ENCODE measurements at places on chromosomes 5 and 9.
A peak's percentile ranks its signal among the peaks of the same experiment; 100 is the strongest.

GRCh38 chr9:69317081-69317480, 7.9 kb upstream of the ENTREP1 start:
- peak; percentile 9 for DNase-seq

DNA sequence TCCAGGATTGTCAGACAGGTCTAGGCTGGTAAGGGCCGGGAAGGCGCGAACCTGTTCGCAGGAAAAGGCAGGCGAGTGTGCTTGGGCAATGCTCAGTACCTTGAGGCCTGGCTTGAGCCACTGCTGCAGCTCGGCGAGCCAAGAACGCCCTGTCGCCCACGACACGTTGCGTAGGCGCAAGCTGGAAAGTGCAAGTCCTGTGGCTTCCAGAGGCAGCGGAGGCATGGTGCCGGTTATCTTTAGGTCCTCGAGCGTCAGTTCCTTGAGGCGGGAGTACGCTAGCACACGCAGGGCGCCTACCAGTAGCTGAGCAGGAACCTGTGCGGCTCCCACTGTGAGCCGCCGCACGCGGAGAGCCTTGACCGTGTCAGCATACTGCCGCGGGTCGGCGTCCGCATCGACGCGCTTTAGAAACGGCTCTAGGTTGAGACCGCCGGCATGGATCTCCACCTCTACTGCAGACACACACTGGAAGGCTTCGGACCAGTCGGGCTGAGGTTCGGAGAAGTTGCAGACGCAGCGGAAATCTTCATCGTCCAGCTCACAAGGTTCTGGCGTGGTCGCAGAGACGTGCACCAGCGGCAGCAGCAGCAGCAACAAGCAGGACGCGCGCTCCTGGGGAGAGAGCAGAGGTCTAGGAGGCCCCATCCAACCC, 482 bp downstream of the CD14 start:
- DNase-seq: no peak

DNA sequence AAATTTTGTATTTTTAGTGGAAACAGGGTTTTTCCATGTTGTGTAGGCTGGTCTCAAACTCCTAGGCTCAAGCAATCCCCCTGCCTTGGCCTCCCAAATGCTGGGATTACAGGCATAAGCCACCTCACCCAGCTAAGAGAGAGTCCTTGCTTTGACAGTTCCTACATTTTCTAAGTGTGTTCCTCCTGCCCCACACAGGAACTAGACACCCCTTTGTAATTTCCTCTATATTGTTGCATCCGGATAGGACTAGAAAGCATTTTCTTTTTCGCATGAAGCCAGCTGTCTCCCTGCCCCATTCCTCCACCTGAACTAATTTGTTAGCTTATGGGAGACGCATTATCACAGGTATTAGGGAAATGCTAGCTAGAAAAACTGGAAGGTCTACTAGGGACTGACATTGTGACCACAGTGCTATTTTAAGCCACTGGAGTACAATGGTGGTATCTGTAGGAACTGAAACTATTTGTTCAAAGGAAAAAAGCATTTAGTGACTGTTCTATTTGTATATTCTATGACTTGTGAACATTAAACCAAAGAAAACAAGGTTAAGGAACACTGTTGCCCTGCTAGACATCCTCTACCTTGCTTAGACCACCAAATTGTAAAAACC, 214.1 kb downstream of the SMARCA2 start:
- no peak for DNase-seq

- DNase-seq: no peak
These were observed 25.0 kb upstream of the CEP78 start for GRCh38 chr9:78210841-78211301.

GRCh38 chr5:6592601-6593000, 40.2 kb downstream of the NSUN2 start:
- peak; percentile 14 for DNase-seq

- no peak for DNase-seq
These were observed 11.1 kb upstream of the ORM1 start for GRCh38 chr9:114311571-114312512.

DNA sequence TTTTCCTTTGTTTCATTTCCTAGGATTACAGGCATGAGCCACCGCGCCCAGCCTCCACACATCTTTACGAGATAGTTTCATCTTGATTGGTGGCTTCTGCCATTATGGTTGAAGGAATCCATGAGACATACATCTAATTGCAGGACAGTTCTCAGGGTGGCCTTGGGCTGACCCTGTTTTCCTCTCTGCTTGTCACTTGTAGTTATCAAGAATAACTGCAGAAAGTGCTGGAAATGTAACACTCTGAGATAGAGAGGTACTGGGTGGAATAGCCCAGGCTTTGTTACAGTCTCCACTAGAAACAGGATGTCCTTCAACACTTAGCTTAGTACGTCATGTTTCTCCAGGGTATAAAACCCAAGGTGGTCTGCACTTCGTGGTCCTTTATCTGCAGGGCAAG, 10.7 kb downstream of the UGT3A2 start:
- no peak for DNase-seq

- no peak for DNase-seq
These were observed 2.7 kb downstream of the UBAC1 start for GRCh38 chr9:135958485-135958884.

- DNase-seq: no peak
These were observed 534.3 kb upstream of the RORB start for GRCh38 chr9:73962792-73963191.

DNA sequence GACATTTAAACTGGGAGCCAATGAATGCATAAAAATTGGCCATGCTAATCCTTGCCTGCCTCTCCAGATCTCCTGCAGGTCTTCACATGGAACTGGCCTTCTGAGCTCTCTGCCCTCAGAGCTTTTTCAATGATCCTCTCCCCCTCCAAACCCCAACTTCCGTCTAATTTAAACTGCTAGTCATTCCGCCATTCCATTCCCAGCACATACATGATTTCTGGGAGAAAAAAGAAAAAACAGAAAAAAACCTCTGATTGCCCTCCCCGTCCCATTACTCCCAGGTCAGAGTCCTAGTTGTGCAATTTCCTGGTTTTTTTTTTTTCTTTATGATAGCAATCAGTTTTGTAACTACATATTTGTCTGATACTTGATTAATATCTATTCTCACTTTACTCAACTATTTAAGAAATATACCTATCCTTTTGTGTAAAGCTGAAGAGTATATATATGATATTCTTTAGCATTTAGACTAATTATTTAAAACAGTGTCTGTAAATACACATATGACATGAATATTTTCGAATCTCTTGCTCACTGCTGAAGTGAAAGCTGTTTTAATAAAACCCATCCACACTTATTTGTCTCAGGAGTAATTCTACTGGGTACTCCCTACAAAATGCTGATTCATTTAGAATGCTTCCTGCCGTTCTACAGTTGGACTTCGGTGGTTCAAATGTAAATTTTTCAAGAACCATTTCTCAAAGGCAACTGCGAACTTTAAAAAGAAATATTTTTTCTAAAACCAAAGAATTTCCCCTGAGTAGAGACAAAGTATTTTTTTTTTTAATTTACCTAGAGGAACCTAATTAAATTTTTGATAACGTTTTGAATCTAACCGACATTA, 1.6 kb downstream of the HINT1 start:
- DNase-seq: peak; percentile 10

DNA sequence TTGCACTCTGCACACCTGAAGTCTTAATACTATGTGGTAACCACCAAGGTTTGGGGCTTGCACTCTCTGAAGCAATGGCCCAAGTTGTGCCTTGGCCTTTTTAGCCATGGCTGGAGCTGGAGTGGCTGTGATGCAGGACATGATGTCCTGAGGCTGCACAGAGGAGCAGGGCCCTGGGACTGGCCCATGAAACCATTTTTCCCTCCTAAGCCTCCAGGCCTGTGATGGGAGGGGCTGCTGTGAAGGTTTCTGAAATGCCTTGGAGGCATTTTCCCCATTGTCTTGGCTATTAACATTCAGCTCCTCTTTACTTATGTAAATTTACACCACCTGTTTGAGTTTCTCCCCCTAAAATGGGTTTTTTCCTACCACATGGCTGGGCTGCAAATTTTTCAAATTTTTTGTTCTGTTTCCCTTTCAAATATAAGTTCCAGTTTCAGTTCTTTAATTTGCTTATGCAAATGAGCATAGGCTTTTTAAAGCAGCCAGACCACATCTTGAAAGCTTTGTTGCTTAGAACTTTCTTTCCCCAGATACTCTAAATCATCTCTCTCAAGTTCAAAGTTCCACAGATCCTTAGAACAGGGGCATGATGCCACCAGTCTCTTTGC, 237.4 kb upstream of the DMAC1 start:
- DNase-seq: no peak

GRCh38 chr9:9079473-9079872, 1279.9 kb upstream of the DMAC1 start:
- DNase-seq: no peak

DNA sequence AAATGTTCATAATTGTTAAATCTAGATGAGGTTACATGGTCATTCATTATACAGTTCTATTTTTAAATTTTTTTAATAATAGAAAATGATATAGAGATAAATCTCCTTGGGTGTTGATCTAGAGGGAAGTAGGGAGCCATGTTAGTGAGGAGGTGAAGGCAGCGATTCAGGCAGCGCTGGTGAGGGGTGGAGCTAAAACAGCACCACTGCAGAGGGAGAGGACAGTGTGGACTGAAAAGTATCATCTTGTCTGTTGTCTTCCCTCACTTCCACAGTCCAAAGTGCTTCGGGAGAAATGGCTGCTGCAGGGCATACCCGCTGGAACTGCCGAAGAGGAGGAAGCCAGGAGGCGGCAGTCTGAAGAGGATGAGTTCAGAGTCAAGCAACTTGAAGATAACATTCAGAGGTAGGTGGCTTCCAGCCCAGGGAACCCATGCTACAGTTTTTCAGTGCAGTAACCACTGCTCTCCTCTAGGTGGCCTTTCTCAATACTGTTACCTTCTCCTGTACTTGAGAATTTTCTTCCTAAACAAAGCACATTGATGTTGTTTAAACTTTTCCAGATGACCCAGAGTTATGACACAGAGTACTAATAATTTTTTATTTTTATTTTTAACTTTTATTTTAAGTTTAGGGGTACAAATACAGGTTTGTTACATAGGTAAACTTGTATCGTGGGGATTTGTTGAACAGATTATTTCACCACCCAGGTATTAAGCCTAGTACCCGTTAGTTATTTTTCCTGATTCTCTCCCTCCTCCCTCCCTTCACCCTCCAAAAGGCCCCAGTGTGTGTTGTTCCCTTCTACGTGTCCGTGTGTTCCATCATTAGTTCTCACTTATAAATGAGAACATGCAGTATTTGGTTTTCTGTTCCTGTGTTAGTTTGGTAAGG, 100.5 kb downstream of the PALM2AKAP2 start:
- DNase-seq: no peak

GRCh38 chr5:143679777-143680176, 132.2 kb upstream of the HMHB1 start:
- peak; percentile 30 for DNase-seq

DNA sequence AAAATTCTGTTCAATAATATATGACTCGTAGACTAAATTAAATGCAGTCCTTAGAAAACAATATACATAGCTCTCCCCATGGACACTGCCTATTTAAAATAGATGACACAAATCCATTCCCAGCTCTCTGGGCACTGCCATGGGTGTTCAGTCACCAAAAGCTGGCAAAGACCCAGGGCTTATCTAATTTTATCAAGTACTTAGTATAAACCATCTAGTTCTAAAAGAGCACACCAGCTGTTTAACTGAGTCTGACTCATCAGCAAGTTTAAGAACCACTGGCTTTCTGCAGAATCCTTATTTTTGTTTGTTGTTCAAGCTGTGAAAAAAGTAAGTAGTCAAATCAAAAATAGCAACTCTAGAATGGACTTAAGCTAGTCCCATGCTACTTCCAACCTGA, 107.6 kb downstream of the PLPP1 start:
- DNase-seq: peak; percentile 61

DNA sequence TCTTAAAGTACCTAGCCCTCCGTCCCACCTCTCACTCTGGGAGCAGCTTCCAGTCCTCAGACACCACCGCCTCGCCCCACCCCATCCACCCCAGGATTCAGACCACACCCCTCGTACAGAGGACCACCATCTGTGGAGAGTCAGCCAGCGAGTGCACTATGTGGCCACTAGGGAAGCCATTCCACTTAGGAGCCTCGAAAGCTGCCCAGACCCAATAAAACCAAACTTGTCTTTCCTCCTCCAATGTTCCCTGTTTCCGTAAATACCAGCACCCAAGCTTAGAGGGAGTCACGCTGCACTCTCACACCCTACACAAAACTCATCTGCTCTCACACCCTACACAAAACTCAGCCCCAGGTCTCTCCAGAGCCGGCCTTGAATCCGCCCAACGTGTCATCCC, 1.9 kb downstream of the GCNT4 start:
- no peak for DNase-seq

- DNase-seq: no peak
These were observed 255.0 kb downstream of the SH3GL2 start for GRCh38 chr9:17833846-17834245.

DNA sequence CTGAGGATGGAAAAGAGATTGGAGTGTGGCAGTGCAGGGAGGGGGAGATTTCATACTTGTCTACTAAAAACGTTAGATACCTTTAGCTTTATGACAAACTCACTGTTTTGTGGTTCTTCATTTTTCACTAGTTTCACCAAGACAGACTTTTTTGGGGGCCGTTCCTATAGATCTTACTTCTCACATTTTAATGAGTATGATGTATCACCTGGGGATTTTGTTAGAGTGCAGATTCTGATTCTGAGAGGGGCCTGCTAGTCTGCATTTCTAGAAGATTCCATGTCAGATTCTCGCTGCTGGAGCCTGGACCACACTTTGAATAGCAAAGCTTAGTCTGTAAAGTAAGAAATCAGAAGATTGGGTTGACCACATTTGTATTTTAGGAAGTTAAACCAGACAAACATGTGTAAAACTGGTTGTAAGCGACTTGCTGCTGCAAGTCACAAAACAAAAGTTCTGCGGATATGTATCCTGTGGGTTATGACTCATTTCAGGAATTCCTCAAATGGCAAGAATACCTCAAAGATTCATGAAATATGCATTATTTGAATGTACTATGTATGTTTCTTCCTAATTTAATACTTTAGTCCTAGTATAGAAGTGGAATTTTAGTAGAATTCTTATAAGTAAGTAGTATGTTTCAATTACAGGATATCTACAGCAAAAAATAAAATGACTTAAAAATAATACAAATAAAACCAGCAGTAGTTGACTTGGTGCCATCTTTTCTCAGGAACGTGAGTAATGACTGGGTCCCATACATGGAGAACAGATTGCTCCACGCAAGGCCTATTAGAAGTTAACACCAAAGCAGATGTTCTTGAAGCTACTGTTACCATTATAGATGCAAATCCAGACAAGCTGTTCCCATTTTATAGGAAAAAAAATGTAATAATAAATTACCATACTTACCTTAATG, 27.8 kb downstream of the NFIL3 start:
- DNase-seq: peak; percentile 82

- no peak for DNase-seq
These were observed 1078.8 kb downstream of the TAF11L14 start for GRCh38 chr5:18712936-18713485.

- DNase-seq: no peak
These were observed 52.6 kb downstream of the LMX1B start for GRCh38 chr9:126666155-126666803.

GRCh38 chr9:98550206-98550820, 158.4 kb downstream of the GABBR2 start:
- DNase-seq: no peak

- DNase-seq: no peak
These were observed 323.4 kb downstream of the TRPM3 start for GRCh38 chr9:70798018-70798417.
